ENCODE measurements at places on chromosomes 7 and 10. TPM values are rescaled to one million over a fixed set of nuclear protein-coding genes. Genes with fewer than 3 reads are reported as not detected.

DNA sequence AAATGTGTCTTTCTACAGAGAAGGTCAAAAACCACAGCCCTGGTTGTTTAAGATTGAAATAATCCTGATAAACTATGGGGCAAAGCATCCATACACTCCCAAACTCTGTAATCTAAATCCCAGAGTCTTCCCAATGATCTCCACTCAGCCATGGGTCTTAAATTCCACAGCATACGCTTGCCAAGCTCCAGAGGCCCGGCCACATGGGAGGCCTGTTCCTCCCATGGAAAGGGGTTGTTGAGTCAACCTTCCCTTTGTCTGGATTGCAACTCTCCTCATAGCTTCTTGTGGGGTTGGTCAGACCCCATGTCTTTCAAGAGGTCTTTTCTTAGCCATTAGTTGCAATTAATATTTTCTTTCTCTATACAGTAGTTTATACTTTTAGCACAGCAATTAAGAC is 718 bp upstream of the STEAP4 start:
- ATAC-seq: no peak

DNA sequence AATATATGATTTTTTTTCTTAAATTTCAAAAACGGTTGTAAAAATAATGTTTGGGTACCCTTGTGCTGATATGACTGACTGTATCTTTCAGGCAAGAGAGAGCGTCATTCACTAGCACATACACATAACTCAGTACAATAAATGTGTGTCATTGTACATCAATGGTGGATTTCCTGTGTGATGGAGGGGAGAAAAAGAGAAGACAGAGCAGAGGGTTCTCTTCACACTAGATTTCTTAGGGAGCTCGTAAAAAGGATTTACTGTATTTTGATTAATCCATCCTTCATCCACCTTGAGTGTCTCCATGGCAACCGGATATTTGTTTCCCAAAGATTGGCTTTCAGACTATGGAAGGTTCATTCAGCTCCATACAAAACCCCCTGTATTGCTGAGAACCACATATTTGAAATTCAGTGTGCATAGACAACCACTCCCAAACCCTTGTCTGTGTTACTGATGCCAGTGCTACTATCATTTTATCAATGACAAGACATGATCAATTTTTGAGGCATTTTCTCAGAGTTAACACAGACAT is 150.6 kb downstream of the AKR1D1 start:
- peak; percentile 90 for ATAC-seq

DNA sequence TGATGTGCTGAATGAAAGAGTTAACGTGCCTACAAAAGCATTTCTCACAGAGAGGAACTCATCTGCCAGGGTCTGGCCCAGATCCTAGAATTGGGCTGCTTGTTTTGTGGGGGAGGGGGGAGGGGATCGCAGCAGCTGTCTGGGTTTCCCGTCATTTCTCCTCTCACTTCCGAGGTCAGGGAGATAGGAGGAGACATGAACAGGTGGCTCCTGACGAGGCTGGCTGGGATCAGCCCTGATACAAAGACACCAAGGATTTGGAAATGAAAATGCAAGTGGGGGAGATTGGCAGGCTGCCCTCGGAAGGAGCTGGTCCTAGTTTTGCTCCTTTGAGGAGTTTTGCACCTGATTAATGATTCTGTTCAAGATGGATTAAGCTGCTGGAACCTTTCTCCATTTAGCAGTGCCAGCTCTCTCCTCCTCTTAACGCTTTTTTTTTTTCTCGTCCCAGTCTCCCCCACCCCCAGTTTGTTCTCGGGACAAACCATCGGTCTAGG is 86.8 kb upstream of the KMT2C start:
- ATAC-seq: no peak

The RBP3 gene
- 0.19 TPM for total RNA-seq

GRCh38 chr7:131574741-131575140 is 18.3 kb upstream of the PODXL start:
- no peak for ATAC-seq

The KNDC1 gene
- 4.1 TPM for total RNA-seq

GRCh38 chr7:150755473-150756099 is 18.4 kb downstream of the GIMAP5 start:
- ATAC-seq: no peak

GRCh38 chr7:11841657-11842056 is 9.7 kb upstream of the THSD7A start:
- no peak for ATAC-seq

DNA sequence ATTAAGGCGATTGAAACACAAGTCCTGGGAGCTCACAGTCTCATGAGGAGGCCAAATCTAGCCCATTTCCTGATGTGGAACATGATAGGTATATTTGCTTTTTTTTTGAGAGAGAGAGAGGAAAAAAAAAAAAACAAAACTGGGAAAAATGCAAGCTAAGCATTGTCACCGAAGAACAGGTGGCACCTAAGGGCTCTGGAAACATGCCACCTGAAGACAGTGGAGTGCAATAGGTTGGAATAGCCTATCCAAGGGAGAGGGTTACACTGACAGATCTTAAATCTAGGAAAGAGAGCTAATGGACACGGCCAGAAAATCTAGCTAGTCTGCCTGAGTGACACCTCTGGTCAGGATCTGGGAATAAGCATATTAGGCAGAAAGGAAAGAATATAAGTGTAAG is 110.2 kb downstream of the SRI start:
- no peak for ATAC-seq

- ATAC-seq: no peak
These were observed 166.1 kb downstream of the GRK5 start for GRCh38 chr10:119373294-119374102.

DNA sequence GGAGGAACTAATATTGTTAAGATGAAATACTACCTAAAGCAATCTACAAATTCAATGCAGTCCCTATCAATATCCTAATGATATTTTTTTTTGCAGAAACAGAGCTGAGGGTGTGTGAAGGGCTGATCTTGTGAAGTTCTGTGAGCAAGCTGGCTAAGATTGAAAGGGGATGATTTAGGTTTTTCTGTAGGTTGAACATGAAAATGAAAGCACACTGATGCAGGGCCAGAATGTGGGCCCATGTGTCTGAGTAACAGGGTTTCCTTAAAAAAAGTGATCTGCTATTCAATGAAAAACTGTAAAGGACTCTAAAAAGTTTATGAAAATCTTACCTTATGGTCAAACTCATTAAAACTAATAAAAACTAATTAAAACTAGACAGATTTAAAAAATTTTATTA is 47.4 kb downstream of the GRB10 start:
- no peak for ATAC-seq

DNA sequence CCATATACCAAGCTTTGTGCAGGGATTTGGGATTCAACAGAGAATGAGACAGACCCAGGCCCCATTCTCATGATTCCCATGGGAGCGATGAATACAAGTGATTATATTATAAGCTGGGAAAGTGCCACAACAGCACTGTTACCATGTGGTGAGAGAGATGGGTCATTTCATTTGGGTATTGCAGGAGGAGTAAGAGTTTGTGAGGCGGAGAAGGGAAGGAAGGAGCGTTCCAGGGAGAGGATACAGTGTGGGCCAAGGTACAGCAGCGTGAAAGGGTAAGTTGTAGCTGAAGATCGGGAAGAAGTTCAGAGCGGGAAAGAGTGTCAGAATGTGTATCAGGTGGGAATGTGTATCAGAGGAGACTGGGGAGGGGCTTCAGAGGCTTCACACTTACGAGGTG is 38.5 kb downstream of the GOLGA7B start:
- no peak for ATAC-seq

The OPALIN gene
- not detected for total RNA-seq

GRCh38 chr10:118595064-118595420 is 406 bp downstream of the PRLHR start:
- peak; percentile 13 for ATAC-seq

DNA sequence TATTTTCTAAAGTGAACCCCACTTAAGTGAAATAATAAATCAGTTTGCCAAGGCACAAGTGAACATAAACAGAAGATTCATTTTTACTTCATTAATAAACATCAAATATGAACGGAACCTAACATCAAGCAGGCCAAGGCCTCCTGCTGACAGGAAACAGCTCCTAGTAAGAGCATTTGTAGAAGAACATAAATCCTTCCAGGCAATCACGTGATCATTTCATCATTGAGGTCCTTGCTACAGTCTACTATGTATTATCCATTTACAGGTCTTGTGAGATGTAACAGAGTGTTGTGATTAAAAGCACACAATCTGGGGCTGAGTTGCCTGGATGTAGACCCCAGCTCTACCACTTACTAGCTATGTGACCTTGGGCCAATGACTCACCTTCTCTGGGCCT is 70.6 kb downstream of the CALD1 start:
- ATAC-seq: no peak

DNA sequence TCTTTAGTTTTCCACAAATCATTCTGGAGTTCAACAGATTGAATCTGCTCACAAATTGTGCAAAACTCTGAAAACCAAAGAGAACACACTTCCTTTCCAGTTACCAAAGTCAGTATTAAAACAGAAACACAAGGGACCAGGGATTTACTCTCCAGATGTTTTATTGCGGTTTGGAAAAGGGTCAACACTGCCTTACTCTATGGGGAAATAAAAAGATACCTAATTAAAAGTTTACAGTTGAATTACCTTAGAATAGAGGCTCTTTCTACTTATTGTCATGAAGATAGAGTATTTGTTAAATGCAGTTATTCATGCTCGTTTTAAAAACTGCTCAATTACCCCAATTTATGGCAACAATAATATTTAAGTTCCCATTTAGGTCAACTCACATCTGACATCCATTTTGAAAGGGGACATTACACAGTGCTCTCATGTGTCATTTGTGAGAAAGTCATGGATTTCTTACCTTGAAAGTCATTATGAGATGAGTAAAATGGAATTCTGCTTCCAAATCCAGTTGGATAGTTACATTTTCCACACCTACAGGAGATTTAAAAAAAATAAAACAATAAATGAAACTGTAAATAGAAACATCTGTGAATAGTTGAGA is 8.4 kb downstream of the LAMB1 start:
- ATAC-seq: no peak

- no peak for ATAC-seq
These were observed 28.7 kb downstream of the CRTAC1 start for GRCh38 chr10:98001736-98002135.

- ATAC-seq: peak; percentile 11
These were observed 11.9 kb downstream of the FLNC start for GRCh38 chr7:128841921-128842673.

All from motor neuron (in vitro differentiated cells).